Fibroblast of villous mesenchyme (primary cell): ENCODE measurements at places on chromosomes 4 and X. TPM values are rescaled to one million over a fixed set of nuclear protein-coding genes. Genes with fewer than 3 reads are reported as not detected.

Gene S100P
- not detected in 2 replicates for total RNA-seq

Gene NALF2
- total RNA-seq = not detected in 2 replicates

Gene HPF1
- total RNA-seq = 22.5 and 25.9 TPM in 2 replicates

Gene EGFL6
- total RNA-seq = 0.32 and 0.86 TPM in 2 replicates

Gene FGF5
- total RNA-seq = 5.2 and 6.1 TPM in 2 replicates

Gene COX7B2
- total RNA-seq = not detected in 2 replicates

Gene ARHGAP24
- 37.0 and 56.6 TPM in 2 replicates for total RNA-seq

Gene ZGRF1
- total RNA-seq = 10.0 and 15.1 TPM in 2 replicates

Gene NLGN4X
- 0.86 and 0.97 TPM in 2 replicates for total RNA-seq

Gene GSPT2
- total RNA-seq = 4.5 and 7.8 TPM in 2 replicates

Gene GBA3
- not detected in 2 replicates for total RNA-seq

Gene NPNT
- under 0.01 TPM in 1 of 2 replicates, not detected in the other for total RNA-seq

Gene ATP8A1
- total RNA-seq = 0.86 and 0.97 TPM in 2 replicates

DNA sequence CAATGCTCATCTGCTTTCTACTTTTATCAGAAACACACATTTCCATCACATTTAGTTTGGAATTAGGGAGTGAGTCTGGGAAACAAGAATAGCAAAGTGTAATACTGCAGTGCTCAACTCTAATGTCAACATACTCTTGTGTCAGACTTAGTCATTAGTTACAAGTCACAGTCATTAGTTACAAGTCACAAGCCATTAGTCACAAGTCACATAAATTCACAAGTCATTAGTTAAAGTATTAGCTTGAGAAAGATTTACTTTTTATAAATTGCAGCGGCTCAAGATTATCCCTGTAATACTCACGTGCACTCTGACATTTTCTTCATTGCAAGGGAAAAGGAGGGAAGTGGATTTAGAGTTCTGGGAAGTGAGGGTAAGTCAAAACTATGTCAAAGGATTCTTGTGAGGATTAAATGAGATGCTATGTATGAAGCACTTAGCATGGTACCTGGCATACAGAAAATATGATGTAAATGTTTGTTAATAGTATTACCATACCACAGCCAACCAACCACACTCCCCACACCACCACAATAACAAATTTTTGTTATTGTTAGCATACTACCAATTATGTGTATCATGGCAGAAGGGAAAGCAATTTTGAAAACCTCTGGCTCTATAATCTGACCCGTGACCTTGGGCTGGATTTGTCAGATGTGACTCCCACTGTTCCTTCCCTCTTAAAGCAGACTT, 116.6 kb downstream of the ARHGAP24 start:
- peak; percentile 60 for DNase-seq

DNA sequence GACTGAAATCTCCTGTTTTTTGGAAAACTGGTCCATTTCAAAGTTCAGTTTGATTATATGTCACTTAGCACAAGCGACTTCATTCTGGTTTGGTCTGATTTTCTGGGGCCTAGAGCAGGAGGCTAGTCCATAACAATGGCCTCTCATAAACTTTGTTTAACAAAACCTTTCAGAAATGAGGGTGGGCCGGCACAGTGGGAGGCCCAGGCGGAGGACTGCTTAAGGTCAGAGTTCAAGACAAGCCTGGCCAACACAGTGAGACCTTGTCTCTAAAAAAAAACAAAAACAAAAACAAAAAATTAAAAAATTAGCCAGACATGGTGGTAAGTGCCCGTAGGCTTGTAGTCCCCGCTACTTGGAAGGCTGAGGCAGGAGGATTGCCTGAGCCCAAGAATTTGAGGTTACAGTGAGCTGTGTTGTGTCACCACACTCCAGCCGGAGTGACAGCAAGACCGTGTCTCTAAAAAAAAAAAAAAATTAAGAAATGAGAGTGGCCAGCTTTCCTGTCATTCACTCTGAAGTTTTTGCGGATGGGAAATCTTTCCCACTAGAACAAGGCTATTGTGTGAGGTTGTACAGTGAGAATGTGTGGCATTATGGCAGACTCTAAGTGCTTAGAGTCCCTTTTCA, 1.2 kb upstream of the PLAC8 start:
- no peak for DNase-seq

DNA sequence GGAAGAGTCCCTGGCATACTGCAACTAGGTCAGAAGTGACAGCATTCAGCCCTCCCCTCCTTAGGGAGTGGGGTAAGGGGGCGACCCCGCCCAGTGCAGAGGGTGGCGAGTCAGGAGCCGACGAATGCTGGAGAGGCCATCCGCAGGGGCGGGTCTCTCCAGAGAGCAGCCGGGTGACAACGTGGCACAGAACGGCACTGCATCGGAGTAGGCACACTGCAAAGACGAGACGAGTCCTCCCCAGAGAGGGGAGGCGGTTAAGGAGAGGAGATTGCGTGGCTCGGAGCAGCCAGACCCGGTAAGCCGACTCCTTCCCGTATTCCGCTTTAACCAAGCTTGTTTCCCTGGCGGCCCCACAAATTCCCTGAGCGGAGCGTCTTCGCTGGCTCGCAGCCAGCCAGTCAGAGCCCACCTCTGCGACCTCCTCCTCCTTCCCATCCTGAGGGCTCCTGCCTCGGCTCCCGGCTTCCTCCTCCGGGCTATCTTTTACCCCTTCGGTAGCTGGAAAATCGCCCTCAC, 54.9 kb downstream of the LINC00632 start:
- DNase-seq = peak; percentile 49

DNA sequence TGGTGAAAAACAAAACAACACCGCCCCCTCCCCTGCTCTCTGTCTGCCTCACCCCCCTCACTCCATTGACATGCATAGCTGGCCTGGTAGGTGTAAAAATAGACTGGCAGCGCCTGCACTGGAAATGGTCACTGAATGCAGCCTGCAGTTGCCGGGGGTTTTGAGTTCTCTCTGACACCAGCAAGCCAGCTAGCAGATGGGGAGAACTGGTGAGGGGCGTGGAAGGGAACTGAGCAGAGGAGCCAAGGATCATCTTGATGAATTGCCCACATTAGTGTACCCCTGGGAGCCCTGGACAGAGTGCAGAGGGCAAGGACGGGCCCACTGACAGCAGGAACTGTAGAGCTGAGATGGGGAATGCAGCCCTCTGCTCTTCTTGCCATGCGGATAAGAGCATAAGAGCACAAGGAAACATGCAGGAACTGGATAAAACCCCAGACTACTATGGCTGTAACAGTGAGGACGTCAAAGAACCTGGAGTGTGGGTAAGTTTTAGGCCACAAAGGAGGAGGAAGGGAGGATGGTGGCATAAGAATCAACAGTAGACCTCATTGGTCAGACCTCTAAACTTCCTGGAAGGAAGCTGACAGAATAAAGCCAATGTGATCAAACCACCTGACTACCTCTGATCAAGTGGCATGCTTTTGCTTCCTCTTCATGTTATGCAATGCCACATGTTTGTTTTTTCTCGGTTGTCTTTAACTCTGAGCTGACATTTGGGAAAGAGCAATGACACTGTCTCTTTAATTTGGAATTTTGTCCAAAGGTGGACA, 96.3 kb downstream of the ANK2 start:
- DNase-seq = no peak

GRCh38 chrX:72687396-72687795, 26.7 kb downstream of the PHKA1 start:
- no peak for DNase-seq

DNA sequence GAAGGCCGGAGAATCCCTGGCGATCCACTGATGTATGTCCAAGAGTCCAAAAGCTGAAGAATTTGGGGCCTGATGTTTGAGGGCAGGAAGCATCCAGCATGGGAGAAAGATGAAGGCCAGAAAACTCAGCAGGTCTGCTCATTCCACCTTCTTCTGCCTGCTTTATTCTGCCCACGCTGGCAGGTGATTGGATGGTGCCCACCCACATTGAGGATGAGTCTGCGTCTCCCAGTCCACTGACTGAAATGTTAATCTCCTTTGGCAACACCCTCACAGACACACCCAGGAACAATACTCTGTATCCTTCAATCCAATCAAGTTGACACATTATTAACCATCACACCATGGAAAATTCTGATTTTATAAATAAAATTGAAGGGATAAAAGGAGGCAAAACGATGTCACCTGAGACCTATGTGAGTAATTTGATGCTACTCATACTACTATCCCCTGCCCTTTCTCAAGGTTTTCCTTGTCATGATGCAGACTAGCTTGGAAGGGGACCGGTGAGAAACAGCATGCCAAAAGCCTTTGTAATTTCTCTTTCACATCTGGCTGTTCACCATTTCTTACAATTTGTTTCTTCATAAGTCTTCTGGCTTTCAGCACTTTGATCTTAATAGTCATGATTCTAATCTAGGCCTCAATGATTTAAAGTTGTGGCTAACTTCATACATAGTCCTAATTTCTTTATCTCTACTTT, 9.7 kb upstream of the PYURF start:
- peak; percentile 55 for DNase-seq

- no peak for DNase-seq
Observed at GRCh38 chr4:75904076-75904475, 1.8 kb upstream of the PPEF2 start.

- no peak for DNase-seq
Observed at GRCh38 chr4:187354740-187355139, 631.1 kb upstream of the FAT1 start.

DNA sequence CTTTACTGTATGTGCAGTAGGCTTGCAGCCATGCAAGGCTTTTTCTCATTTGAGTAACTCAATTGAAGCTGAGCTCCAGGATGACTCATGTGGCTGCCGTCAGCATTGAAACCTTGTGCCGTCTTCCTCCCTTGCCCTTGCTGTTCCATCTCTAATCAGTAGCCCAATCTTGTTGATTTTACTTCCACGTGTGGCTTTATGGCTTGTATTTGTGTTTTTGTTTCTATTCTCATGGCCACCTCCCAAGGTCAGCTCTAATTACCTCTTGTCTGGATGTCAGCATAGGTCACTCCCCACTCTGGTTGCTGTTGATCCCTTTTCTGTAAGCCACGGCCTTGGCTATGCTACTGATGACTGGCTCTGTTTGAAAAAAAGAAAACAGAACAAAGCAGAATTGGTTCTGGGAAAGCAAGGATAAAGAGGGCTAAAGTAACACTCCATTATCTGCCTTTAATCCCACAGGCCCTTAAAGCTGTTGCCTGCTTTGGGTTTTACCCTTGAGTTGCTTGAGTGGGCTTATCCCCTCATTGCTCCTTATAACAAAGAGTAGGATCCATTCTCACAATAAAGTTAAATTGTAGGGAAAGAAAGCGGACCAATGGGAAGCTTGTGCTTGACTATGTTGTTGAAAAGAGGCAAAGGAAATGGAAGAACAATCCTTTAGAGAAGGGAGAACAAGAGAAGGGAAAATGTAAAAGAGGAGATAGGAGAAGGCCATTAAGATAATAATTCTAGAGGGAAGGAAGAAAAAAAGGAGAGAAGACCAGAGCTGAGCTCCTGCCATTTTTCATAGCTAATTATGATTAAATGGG, 173.9 kb upstream of the PGRMC2 start:
- peak; percentile 97 for DNase-seq

- DNase-seq = no peak
Observed at GRCh38 chr4:3786196-3786869, 20.1 kb downstream of the ADRA2C start.

- no peak for DNase-seq
Observed at GRCh38 chr4:184234155-184234554, 16.5 kb upstream of the ENPP6 start.

DNA sequence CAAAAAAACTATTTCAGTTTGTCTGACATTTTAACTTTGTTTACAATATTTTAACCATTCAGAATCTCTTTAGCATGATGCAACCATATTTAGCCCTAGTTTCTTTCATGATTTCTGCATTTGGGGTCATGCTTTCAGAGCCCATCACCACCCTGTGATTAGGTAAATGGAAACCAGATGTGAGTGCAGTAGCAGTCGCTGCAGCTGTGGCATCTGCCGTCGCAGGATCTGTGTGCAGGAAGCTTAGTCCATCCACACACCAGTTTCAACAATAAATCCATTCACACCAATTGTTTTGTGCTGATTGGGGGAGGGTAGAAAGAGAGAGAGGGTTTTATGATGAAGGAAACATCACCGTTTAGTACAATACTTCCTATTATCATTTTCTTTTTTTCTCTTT, 130.5 kb downstream of the CPEB2 start:
- DNase-seq = peak; percentile 7

- no peak for DNase-seq
Observed at GRCh38 chr4:8307714-8308113, 38.2 kb downstream of the HTRA3 start.

GRCh38 chrX:130260316-130260715, 8.4 kb downstream of the ZNF280C start:
- DNase-seq = peak; percentile 37

GRCh38 chr4:90030953-90031352, 96.2 kb upstream of the CCSER1 start:
- DNase-seq = no peak

- peak; percentile 67 for DNase-seq
Observed at GRCh38 chr4:89640620-89641366, 196.2 kb downstream of the SNCA start.

GRCh38 chr4:184513802-184514120, 39.4 kb upstream of the IRF2 start:
- DNase-seq = peak; percentile 30

GRCh38 chr4:16140231-16140878, 56.5 kb upstream of the PROM1 start:
- no peak for DNase-seq

GRCh38 chrX:115030625-115031024, 13.2 kb upstream of the IL13RA2 start:
- no peak for DNase-seq

- DNase-seq = no peak
Observed at GRCh38 chr4:48178931-48179330, 44.9 kb upstream of the TXK start.

GRCh38 chrX:1576201-1576992, 15.0 kb upstream of the AKAP17A start:
- DNase-seq = no peak

GRCh38 chr4:47816748-47817147, 21.1 kb downstream of the CORIN start:
- no peak for DNase-seq

DNA sequence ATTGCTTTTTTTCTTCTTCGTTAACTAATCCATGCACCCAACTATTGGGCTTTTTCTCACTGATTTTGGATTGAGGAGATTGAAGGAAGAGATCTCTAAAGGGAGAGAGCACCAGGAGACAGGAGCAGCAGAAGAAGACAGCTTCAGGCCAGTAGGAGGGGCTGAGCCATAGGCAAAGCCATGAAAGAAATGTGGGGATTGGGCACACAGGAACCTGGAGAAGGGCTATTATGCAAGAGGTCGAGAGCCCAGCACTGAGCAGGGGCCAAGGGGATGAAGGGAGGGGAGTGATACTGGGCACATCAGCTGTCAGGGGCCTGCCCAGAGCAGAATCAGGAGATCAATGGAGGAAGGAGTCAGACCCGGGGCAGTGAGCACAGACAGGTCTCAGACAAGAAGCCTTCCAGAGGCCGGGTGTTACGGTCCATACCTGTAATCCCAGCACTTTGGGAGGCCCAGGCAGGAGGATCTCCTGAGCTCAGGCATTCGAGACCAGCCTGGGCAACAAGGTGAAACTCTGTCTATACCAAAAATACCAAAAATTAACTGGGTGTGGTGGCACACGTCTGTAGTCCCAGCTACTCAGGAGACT, 140.9 kb downstream of the BCOR start:
- DNase-seq = no peak

DNA sequence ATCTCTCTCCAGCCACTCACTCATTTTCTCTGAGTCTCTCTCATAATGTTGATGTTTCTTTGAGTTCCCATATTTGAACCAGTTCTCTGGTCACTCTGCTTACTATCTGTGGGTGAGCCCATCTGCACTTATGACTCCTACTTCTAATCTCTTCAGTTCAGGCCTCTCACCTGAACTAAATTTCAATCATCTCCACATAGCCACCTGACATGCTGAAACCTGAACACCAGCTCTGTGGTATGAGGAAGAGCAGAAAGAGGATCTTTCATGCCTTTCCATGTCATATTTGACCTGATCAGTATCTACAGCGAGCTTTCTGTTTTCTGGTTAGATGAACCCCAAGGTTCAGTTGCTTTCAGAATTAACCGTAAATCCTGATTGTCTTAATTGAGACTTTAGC, 122.2 kb upstream of the ESX1 start:
- DNase-seq = no peak
